Adipocyte (in vitro differentiated cells): ENCODE measurements at places on chromosomes 3 and 15.
A peak's percentile ranks its signal among the peaks of the same experiment; 100 is the strongest.

- DNase-seq: no peak
These were observed 64.8 kb upstream of the TMEM108 start for GRCh38 chr3:132973441-132973840.

DNA sequence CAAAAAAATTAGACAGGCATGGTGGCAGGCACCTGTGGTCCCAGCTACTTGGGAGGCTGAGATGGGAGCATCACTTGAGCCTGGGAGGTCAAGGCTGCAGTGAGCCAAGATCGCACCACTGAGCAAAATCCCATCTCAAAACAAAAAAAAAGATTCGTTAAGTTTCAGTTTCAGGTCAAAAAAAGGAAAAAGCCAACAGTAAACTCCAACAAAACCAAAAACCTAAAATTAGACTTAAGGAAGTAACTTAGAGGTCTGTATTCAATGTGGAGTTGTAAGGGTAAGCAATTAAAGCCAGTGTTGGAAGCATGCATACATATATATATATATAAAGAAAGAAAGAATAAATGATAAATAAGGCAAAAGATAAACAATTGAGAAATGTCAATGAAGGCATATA lies 11.8 kb downstream of the KPNA1 start:
- no peak for DNase-seq

GRCh38 chr3:87410110-87410509 lies 133.7 kb upstream of the POU1F1 start:
- DNase-seq: peak; percentile 19

DNA sequence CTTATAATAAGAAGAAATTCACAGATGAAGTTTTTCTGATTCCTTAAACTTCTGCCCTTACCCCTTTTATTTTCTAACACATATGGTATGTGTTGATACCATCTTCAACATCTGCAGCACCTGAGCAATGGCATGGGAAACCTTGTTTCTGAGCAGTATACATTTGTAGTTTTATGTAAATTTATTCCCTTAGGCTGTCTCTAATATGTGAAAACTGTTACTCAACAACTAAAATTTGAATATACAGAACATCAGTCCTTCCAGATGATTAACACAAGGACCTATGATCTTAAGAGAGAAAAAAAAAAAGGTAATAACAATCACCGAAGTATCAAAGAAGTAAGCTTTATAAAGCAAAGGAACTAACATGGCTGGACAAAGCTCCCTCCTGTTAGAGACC lies 190.5 kb downstream of the TBC1D5 start:
- no peak for DNase-seq

- DNase-seq: no peak
These were observed 42.9 kb upstream of the PLCL2 start for GRCh38 chr3:16841904-16842271.

DNA sequence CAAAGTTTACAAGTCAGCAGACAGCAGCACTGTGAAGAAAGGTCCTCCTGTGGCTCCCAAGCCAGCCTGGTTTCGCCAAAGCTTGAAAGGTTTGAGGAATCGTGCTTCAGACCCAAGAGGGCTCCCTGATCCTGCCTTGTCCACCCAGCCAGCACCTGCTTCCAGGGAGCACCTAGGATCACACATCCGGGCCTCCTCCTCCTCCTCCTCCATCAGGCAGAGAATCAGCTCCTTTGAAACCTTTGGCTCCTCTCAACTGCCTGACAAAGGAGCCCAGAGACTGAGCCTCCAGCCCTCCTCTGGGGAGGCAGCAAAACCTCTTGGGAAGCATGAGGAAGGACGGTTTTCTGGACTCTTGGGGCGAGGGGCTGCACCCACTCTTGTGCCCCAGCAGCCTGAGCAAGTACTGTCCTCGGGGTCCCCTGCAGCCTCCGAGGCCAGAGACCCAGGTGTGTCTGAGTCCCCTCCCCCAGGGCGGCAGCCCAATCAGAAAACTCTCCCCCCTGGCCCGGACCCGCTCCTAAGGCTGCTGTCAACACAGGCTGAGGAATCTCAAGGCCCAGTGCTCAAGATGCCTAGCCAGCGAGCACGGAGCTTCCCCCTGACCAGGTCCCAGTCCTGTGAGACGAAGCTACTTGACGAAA lies 24.2 kb downstream of the STARD5 start:
- DNase-seq: no peak
